Non-pigmented ciliary epithelial cell (primary cell): ENCODE measurements at places on chromosomes 3 and 15.

- no peak for DNase-seq
Measured at GRCh38 chr3:37991109-37991508, 523 bp downstream of the VILL start.

DNA sequence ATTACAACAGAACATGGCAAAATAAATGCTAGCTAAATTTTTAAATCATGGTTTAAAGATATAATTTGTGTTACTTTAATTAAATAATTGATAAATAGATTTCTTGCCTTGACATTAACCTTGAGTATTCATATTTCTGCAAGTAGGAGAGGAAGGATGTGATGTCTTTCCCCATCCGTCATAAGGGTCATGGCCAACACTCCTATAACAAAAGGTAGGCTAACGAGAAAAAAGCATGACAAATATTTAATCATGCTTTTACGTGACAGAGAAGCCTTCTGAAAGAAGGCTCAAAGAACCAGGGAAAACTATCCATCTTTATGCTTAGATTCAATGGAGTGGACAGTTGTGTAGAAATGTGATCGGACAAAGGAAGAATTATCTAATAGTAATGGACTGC, 135.2 kb downstream of the SERPINI1 start:
- DNase-seq: no peak

DNA sequence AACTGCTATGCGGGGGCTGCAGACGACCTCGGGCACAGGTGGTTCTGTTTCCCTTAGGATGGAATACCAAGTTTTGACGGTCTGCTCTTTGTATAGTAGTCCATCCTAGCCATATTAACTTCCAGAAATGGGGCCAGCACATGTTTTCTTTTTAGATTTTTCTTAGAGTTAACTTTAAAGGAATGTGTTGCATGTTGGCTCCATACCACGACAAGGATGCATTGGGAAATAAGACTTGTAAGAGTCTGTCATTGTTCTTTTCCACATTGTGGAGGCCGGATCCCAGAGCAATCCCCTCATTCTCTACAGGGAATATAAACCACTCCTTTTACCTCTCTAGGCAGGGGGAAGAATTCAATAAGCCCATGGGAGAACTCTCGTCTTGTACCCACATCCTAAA, 87.1 kb upstream of the PLSCR4 start:
- no peak for DNase-seq

- DNase-seq: no peak
Measured at GRCh38 chr15:70493787-70494516, 269.4 kb downstream of the UACA start.

DNA sequence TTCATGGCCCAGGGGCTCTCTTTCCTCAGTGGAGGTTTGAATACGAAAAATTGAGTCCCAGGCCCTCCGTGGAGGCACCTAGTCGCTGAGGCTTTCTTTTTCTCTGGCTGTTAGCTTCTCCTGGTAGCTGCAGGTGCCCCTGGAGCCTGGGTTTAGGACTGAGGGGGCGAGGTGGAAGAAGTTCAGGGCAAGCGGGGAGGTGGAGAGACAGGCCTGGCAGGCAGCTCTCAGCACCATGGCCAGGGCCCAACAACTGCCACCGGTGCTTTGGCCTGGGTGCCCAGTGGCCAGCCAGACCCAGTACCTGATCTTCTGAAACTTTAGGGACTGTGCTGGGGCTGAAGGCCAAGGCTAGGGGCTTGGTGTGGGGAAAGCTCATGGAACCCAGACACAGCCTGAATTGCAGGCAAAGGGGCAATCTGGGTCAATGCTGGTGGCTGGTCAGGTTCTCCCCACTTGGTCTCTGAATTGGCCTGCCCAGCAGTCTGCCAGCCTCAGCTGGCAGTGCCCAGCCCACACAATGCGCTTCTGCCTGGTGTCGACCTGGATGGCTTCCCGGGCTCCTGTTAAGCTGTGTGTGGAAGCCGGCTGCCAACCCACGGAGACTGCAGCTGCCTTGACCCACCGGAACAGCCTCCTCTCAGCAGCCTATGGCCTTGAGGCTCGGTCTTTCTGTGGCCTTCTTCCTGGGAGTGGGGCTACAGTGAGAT, 30.3 kb upstream of the POLG start:
- no peak for DNase-seq

DNA sequence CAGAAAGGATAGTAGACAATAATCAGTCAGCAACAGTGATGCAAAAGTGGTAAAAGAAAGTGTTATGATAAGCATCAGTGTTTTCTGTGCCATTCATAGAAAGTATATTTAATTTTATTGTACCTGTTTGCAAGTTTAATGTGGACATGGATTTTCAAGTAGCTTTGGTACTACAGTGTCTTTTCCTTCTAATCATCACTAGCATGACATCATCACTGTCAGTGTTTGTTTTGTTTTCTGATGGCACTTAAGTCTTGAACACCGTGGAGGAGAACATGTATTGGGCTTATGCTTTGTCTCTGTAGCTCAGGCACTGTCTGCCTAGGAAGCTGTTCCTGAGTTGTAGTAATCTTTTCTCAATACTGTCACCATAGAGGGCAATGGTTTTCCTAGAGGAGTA, 41.9 kb downstream of the SETD5 start:
- DNase-seq: no peak

GRCh38 chr15:84823282-84823878, 6.2 kb downstream of the ALPK3 start:
- no peak for DNase-seq

DNA sequence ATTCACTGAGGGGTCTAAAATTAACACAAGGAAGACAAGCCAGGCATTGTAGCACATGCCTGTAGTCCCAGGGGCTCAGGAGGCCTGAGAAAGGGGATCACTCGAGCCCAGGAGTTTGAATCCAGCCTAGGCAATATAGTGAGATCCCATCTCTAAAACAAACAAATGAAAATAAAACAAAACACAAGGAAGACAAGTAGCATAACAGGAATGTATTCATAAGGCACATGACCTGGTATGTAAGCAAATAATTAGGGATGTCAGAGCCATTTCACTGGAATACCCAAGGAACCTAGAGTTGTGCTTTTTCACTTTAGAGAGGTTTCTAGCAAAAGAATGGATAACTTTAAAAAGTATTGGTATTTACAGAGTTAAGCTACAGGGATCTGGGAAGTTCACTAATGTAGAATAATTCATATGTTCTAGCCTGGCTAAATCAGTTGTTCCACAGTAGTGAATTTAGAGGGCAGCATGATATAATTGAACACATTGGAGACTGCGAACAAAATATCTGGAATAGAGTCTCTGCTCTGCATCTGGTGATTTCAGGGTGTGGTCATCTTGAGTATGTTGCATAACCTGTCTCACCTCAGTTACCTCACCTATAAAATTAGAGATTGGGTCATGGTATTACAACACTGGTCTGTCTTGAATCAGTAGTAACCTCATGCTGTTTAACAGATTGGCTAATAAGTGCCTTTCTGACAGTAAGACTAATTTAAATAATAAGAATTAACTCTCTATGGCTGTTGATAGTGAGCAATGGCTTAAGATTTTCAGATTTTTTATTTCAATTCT, 9.3 kb downstream of the GRAMD1C start:
- no peak for DNase-seq

DNA sequence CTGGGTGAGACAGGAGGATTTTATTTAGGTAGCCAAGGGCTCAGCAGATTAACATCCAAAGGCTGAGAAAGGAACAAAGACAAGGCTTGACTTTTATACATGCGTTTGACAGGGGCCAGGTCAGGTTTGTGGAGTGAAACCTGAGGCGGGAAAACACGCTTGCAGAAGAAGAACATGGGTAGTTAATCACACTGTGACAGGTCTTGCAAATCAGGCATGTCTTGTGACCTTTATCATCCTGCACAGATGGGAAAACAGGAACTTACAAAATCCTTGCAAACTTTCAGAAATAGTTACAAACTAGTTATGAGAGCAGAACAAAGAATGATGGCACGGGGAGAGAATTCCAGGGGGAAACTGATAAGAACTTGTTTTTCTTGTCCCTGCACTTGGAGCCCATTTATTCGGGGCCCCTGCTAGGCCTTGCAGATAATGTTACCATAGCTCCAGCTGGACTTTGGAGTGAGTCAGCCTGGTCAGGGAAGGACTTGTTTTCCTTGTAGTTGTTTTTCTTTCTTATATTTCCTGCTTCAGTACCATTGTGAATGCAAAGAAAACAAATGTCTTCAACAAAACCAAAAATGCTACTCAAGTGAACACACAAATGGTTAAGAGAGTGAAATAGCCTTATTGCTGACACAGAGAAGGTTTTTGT, 965.9 kb upstream of the ROBO1 start:
- peak; percentile 79 for DNase-seq

GRCh38 chr3:171829841-171830517, 13.2 kb upstream of the TMEM212 start:
- no peak for DNase-seq

GRCh38 chr3:121696186-121696585, 35.5 kb upstream of the HCLS1 start:
- DNase-seq: no peak

DNA sequence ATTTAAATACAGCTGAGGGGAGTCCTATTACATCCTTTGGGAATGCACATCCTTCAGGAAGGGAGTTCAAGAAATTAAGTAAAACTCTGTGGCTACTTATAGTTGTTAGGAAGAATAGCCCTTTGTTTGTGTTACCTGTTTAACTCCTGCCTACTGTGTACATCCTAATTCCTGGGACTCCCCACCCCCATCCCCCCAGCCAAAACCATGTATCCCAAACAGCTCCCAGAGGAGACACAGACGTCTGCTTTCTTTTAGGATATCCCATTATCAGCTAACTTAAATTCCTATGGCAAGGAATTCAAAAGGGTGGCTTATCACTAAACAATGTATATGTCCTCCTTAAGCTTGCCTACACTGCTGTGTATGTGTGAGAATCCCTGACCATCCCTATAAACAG, 581.7 kb downstream of the DIPK2A start:
- DNase-seq: no peak

- DNase-seq: no peak
Measured at GRCh38 chr3:111069974-111070771, 1.4 kb upstream of the NECTIN3 start.

GRCh38 chr15:50744601-50745000, 20.9 kb downstream of the SPPL2A start:
- no peak for DNase-seq

- DNase-seq: no peak
Measured at GRCh38 chr3:70180664-70181063, 131.8 kb downstream of the MDFIC2 start.

DNA sequence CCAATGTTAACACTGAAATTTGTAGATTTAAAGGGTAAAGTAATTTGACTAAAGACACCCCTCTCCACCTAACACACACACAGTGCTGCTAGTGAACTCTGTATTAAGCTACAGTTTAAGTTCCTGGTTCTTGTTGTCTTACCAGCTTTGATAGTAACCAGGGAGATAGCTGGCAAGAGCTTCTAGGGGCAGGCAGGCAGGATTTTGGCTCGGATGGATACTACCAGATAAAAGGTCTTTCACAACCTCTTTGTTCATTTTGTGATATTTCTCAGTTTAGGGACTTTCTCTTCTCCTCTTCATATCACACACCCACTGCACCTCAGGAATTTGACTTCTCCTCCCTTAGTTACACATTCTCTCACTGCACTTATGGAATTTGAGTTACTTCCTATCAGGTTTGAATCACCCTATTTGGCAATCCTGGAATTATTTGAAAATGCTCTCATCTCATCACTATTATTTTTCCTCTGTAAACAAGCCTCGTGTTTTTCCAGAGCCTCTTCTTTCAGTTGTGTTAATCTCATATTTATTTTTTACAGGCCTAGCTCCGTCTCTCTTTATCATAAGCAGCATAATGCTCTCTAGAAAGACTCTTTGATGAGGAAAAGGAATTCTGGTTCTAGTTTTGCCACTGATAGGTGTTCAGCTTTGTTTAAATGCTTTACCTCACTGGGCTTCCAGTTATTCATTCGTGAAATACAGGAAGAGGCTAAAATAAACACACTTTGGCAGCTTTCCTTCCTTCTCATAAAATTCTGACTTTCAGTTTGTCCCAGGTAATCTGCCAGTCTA, 23.0 kb upstream of the CLDN1 start:
- peak; percentile 95 for DNase-seq

GRCh38 chr3:69354948-69355347, 30.9 kb downstream of the FRMD4B start:
- DNase-seq: no peak

GRCh38 chr3:87002346-87002745, 11.4 kb upstream of the VGLL3 start:
- no peak for DNase-seq

DNA sequence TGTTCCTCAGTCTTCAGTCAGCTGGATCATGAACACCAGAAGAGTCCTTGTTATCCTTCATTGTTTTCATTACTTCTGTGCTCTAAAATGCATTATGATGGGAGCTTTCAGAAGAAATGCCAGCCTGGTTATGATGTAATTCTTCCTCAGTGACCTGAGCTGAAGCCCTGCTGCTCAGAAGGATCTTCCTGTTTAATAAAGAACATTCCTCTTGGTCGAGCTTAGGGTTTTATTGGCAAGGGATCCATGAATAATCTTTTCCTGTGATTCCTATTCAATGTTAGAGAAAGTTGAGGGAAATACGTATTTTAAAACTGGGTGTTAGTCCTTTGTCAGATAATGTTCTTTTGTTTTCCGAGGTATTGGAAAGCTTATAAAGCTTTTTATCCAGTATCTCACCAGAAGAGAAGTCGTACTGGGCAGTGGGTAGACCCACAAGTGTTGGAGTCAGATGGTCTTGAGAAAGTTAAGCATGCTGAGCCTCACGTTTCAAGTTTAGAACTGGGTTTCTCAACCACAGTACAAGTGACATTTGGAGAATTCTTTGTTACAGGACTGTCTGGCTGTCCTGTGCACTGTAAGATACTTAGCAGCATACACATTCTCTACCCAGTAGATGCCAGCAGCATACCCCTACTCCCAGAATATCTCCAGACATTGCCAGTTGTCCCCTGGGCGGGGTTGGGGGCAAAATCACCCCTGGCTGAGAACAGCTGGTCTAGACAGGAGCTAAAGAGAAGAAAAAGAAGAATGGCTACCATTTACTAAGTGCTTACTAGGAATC, 212.3 kb upstream of the BHLHE40 start:
- DNase-seq: no peak

DNA sequence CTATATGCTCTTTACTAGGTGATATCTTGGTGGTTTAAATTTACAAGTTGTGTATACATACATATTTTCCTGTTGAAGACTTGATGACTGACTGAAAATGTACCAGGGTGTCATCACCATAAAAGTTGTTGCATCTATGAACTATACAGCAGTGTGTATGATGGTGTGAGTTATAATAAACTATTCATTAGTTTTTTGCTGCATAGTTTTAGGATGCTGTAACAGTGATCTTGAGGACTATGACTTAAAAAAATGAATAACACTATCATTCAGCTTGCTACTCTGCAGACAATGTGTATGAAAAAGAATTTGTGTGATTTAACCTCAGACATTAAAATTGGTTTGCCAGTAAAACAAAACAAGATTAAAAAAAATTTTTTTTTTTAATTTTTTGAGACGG, 49.0 kb downstream of the UBE2E2 start:
- DNase-seq: no peak

DNA sequence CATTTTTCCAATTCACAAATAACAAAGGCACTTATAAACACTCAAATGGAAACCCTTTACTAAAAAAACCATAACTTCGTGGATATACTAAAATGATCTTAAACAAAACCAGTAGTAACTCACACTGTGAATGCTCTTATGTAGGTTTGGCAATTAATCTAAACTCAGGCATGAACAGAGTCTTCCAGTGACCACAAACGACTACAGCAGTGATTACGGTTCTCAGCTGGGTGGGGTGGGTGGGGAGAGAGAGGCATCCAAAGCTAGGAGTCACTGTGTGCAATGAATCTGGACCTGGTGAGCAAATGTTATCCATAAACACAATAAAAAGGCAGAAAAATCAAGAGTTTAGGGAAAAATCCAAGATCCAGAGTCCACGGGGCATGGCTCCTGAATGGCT, 21.3 kb downstream of the SLC12A8 start:
- DNase-seq: no peak
